ENCODE measurements at places on chromosomes 3 and 15.

- DNase-seq: no peak
These were observed 3.7 kb downstream of the IGF2BP2 start for GRCh38 chr3:185820973-185821758.

GRCh38 chr3:129829640-129830039, 63.9 kb downstream of the TMCC1 start:
- DNase-seq: no peak

DNA sequence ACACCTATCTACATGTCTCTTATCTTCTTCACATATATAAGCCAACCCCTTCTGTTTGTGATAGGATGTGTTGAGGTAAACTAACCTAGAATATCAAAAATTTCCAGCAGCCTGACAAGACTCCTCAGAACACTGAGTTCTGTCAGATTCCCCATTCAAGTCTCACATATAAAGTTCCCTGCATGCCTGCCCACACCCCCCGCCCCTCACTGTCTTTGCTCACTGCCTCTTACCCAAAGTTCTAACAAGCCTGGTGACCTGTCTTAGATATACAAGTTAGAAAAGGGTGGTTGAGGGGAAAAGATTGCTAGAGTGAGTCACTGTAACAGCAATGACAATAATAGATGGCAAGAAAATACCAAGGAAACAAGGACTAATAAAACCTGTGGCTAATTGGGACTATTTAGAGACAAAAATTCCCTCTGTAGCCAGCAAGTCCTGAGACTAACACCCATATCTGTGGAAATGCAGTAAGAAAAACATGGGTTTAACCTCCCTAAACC, 40.1 kb downstream of the FBXO22 start:
- no peak for DNase-seq

GRCh38 chr3:177467247-177467985, 270.1 kb upstream of the TBL1XR1 start:
- DNase-seq: no peak

GRCh38 chr3:34650131-34650530, 851.7 kb downstream of the PDCD6IP start:
- no peak for DNase-seq

- no peak for DNase-seq
These were observed 219.4 kb downstream of the MEIS2 start for GRCh38 chr15:36880913-36881460.

GRCh38 chr3:112987710-112988334, 3.0 kb upstream of the GTPBP8 start:
- DNase-seq: no peak

- DNase-seq: no peak
These were observed 25.2 kb downstream of the ABHD2 start for GRCh38 chr15:89113296-89114024.

DNA sequence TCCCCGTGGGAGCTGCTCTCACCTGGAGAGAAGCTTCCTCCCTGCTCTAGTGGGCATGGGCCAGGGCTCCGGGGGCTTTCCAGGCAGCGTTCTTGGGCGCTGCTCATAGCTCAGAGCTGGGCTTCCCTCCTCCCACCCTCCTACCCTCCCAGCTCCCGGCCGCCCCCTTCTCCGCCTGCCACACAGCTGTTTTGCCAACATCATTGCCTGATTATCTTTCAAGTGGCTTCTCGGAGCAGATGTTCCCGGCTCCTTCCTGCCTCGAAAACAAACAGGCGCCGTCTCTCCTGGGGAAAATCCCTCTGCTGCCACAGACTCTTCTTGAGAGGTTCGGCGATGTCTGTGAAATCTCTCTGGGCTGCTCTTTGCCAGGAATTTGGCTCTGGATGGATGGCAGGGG, 195.6 kb downstream of the RPLP1 start:
- DNase-seq: no peak
